ENCODE measurements at places on chromosomes 7 and 10.

GRCh38 chr7:137539111-137539715 lies 195.7 kb upstream of the PTN start:
- DNase-seq: no peak

- no peak for DNase-seq
These were observed 155.2 kb downstream of the LCOR start for GRCh38 chr10:96987141-96987841.

GRCh38 chr7:130758429-130759056 lies 24.5 kb upstream of the KLF14 start:
- DNase-seq: no peak

- no peak for DNase-seq
These were observed 396.2 kb downstream of the TYW1 start for GRCh38 chr7:67392596-67393438.

- DNase-seq: no peak
These were observed 116.8 kb downstream of the ARID5B start for GRCh38 chr10:62018131-62018911.

- DNase-seq: no peak
These were observed 27.5 kb downstream of the CTNNA3 start for GRCh38 chr10:67668448-67668847.

DNA sequence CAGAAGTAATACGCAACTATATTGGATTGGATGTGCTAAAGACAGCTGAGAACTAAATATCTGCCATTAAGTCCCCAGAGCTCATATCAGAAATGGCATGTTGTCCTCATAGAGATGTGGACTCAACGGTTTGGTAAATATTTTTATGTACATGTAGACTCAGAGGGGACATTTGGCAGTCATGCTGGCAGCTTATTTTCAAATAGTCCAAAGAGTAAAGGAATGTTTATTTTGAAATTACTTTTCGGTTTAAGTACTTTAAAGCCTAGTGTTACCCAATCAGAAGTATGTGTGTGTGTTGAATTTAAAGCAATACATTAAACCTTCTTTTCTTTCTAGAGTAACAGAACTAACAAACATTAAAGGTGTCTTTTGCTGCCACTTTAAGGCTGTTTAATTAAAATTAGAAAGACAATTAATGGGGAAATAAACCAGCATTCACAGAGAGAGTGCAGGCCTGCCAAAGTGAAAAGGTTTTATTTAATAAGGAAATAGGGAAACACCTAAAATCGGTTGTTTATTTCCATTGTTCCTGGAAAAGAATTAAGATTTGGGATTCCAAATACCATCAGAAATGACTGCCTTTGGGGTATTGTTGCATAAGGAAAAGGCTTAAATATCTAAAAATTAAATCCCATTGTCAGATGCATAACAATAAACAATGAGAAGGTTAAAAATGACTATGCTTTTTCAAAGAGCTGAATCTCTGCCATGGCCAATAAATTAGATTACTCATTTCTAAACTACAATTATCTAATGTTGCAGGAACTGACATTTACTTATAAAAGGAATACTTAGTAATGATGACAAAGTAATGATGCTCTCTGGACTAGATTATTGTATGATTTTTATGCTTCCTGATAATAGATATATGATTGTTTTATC lies 113.4 kb upstream of the AHR start:
- no peak for DNase-seq

DNA sequence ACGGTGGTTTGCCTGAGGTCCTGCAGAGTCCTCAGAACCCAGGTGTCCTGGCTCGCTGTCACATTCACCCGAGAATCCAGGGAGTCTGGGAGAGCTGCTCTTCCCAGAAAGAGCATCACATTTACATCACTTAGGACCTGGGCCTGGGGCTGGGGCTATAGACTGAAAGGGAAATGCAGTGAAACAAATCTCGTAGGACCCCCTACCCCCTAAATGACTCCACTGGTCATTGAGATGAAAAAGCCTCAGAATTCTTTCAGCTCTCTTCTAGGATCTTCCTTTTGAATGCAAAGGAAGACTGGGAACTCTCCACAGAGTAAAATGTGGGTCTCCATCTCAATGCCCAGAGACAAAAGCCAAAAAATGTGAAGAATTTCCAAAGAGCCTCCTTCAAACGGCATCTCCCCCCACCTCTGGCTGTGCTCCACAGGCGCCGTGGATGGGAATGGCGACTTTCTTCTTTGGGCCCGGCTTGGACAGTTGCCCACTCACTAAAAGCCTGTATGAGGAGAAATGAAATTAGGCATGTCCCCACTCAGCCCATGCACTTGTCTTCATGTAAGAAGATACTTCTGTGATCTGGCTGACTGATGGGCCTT lies 49.0 kb upstream of the PODXL start:
- no peak for DNase-seq

DNA sequence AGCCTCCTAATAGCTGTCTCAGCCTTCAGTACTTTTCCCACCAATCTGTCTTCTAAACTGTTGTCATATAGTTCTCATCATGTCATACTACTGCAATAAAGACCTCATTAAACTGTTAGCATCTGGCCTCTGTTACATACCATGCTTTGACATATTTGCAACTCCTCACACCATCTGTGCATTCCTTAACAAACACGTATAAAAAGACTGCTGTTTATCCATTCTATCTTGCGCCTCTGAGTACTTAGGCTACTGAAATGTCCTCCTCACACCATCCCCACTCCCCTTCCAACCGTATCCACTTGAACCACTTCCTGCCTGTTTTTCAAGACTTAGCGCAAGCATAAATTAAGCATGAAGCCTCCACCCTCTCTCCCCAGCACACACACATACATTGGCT lies 41.6 kb downstream of the SLC16A9 start:
- DNase-seq: no peak

- no peak for DNase-seq
These were observed 302.2 kb upstream of the CACNA2D1 start for GRCh38 chr7:82745820-82746219.

DNA sequence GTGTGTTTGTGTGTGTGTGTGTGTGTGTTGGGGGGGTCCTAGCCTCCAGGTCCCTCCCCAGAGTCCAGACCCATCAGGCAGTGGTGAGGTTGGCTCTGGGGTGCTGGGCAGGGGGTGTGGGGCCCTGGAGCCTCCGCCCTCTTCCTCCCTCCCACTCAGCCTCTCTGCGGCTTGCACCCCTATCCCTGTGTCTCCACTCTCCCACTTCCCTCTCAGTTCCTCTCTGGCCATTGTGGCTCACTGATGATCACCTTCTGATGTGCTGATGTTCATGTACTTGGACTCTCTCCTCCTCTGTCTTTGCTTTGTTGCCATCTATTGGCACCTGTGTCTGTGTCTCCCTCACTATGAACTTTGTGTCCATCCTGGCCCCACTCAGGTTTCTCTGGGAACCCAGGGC lies 298.7 kb downstream of the ZEB1 start:
- DNase-seq: no peak

GRCh38 chr7:117126676-117127075 lies 173.4 kb downstream of the ST7 start:
- no peak for DNase-seq

GRCh38 chr10:75530299-75530698 lies 98.9 kb downstream of the LRMDA start:
- DNase-seq: no peak

DNA sequence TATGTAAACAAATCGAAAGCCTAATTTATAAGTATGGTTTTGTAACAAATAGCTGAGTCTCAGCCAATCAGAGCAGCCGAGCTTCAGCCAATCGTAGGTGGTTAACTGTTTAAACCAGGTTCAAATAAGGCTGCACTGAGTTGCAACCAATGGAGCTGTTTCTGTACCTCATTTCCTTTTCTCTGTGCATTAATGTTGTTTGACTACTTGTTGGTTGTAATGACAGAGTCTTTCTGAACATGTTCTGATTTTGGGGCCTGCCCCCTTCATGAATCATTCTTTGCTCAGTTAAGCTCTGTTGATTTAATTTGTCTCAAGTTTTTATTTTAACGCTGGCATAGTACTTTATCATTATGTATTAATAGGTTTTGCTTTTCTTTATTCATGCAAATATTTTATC lies 14.6 kb downstream of the OTUD1 start:
- no peak for DNase-seq

DNA sequence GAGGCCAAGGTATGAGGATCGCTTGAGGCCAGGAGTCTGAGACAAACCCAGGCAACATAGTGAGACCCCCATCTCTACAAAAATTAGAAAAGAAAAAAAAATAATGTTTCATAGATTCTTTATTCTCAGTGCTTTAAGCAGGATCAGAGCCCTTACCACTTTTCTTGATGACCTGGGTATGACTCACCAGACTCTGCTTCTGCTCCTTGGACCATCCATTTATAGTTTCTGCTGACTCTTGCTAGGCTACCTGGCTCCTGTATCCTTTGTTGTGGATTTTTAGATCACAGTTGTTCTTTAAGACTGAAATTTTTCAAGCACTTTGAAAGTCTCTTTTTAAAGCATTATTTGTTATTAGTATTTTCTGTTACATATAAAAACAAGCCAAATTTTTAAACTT lies 411.1 kb downstream of the GFRA1 start:
- DNase-seq: no peak

DNA sequence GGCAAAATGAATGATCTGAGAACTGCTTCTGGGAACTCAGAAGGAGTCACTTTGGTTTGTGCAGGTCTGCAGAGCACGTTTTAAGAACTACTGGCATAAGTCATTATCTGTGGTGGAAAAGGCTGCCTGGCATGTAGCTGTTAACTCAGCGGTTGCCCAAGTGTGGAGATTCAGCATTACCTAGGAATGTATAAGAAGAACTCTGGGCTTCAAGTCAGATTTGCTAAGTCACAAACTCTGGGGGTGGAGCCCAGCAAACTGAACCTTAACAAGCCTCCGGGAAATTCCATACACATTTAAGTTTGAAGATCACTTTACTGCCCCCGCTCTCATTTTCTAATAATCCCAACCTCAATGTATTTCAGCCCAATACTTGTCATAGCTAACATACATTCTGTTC lies 31.1 kb downstream of the PLXDC2 start:
- no peak for DNase-seq

DNA sequence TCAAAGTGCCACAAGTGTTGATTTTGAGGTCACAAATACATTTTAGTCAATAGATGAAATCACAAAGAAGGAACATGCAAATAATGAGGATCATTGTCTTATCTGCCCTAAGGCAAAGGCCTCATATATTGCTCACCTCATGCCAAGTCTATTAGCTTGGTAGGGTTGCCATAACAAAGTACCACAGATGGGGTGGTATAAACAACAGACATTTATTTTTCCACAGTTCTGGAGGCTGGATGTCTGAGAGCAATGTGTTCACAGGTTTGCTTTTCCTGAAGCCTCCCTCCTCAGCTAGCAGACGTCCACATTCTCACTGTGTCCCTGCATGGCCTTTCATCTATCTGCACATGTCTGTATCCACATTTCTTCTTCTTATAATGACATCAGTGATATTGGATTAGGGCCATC lies 59.6 kb downstream of the RELN start:
- no peak for DNase-seq

- peak; percentile 1 for DNase-seq
These were observed 1.1 kb upstream of the UMAD1 start for GRCh38 chr7:7639421-7639820.

- DNase-seq: no peak
These were observed 64.0 kb downstream of the CLEC2L start for GRCh38 chr7:139587535-139587934.

DNA sequence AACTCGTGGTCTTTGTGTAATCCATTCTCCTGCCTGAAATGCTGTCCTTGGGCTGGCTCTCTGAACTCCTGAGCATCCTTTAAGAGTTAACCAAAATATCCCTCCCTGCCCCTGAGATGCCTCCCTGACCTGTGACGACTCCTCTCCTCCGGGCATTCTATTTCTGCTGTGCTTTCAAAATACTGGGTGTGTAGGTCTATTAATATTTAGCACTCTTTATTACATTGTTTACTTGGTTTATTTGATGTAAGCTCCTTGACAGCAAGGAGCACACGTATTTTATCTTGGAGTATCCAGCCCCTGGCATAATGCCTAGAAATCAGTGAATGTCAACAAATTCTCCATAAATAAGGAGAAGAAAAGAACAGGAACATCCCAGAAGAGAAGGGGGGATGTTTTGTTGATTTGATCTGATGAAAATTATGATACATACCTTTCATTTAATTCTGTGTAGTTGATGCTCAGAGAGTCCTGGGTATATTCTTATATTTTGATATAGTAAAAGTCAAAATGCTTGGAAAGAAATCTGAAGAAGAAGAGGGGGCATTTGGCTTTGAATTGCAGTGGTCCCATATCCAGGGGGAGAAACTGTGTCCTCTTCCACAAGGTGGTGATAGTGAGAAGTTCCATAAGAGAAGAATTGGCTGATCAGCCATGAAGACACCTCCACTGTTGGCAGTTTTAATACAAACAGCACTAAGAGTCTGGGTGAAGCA lies 107.7 kb upstream of the MPP7 start:
- no peak for DNase-seq

- no peak for DNase-seq
These were observed 3.8 kb upstream of the MKI67 start for GRCh38 chr10:128130051-128130450.

GRCh38 chr10:71564194-71564820 lies 155.3 kb downstream of the C10orf105 start:
- DNase-seq: no peak

DNA sequence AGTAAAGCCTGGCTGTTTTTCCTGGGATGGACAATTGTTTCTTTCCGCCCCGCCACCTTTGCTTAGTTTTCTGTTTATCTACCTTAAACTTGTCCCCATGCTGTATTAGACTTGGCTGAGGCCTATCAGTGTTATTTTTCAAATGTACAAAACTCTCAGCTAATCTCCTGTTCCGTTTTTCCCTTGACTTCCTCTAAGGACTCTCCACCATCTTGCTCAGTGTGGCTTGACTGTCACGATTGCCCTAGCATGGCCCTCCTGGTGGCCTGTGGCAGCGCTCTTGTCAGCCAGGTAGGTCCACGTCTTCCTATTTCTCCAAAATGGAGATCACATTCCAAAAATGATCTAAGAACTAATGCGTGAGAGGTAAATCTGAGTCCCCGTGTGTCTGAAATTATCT lies 36.7 kb downstream of the BAIAP2L1 start:
- no peak for DNase-seq

DNA sequence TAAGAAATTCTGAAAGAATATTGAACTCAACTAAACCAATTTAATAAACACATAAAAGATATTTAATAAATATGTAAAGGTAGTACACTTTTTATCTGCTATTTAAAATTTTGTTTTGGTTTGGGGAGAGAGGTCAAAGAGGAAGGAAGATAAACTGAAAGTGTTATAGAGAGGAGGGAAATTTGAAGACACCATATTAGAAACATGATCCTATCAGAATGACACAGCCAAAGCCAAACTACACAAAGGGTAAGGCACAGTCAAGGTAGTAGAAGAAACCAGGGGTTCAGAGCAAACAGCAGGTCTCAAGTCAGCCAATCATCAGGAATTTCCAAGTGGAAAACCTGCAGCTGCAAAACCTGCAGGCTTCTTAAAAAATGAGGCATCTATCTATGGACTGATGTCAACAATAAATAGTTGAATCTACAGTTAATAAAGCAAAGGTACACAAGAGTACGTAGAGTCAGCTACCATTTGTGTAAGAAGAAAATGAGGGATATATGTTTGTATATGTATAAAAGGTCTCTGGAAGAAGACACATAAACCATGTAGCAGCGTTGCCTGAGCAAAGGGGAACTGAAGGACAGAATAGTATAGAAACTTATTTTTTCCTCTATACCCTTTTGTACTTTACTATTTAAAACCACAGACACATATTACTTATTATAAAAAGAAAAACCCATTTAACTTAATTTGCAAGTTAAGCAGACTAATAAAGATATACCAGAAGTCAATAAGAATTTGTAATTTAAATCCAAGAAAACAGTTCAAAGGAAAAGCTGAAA lies 10.0 kb downstream of the ZNF800 start:
- DNase-seq: no peak

- no peak for DNase-seq
These were observed 140.0 kb downstream of the FRMD4A start for GRCh38 chr10:14190702-14191101.
